Hypothalamus (tissue), 51 donors: ENCODE measurements at places on chromosomes 4 and X.

- DNase-seq = no peak
These were observed 4.8 kb upstream of the TENM3 start for GRCh38 chr4:182238355-182238931.

- no peak for DNase-seq
These were observed 141.5 kb downstream of the GLRA2 start for GRCh38 chrX:14670819-14671218.

GRCh38 chrX:110734894-110735541 is 60.6 kb downstream of the CHRDL1 start:
- no peak for DNase-seq

GRCh38 chr4:128477540-128477939 is 189.9 kb upstream of the PGRMC2 start:
- DNase-seq = no peak

DNA sequence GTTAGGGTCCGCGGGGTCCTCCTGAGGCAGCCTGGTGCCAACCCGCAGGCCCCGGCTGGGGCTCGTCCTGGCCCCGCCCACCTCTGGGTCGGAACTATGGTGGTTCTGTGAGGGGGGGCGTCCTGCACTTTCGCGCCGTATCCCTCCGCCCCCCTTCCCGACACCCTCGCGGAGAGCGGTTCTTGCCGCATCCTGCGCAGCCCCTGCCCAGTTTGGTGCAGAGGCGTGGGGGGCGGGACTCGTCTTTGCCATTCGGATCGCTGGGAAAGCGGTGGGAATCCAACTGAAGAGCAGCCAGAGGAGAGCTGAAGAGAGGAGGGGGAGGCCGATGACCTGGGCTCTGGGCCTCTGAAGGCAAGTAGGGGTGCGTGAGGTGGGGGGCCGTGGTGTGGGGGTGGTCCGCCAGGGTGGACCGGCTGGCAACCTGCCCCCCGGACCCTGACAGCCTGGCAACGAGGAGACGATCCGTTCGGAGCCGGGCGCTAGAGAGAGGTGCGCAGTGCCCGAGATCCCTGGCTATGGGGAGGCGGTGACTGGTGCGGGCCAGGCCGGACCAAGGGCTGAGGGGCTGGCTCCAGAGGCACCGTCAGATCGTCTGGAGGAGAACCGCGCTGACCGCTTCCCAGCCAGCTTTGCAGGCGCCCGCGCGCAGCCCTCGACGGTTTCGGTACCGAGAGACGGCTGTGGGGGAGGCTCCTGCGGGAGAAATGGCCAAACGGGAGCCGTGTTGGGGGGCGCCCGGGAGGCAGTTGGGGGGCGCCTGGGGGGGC is at the start of gene GPRASP1:
Gene GPRASP1 (plus strand): TSS at position 242 of the 770 bp plus-strand sequence. CDS start 2,431 bp downstream, outside the sequence.
- DNase-seq = peak; percentile 54

DNA sequence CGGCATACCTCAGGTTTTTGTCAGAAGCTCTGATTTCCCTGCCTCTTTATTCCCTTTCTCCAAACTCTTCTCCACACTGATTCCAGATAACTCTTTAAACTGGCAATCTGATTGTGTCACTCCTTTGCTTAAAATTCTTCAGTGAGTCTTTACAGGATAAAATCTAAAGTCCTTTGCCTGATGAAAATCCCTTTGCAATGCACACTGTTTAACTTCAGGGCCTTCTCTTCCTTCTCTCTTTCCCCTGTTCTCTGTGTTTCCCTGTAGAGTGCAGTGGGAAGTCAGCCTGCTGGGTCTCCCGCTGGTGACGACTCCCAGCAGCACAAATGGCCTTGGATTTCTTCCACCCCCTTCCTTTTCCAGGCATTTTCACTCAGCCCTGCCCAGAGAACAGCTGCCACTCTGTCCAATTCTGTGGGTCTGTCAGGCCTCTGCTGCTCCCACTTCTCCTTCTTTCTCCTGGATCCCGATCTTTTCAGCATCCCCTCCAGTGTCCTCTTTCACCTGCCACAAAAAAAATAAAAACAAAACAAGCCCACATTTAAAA is 189.9 kb upstream of the NWD2 start:
- no peak for DNase-seq

DNA sequence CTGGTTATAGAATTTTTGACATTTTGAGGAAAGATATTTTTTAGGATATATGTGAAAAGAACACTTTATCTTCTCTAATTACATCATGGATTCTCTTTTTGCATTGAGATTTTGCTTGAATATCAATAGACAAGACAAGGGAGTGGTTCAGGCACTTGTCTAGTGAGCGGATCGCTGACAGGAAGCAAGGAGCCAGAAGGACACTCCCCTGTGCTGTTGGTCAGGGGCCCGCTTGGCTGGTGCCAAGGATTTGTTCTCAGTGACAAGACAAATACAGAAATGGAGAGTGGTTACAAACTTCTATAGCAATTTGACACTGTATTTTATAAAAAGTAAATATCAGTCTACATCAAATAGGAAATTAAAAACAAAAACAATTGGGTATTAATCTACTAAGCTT is 60.0 kb downstream of the SLC9B1 start:
- no peak for DNase-seq

DNA sequence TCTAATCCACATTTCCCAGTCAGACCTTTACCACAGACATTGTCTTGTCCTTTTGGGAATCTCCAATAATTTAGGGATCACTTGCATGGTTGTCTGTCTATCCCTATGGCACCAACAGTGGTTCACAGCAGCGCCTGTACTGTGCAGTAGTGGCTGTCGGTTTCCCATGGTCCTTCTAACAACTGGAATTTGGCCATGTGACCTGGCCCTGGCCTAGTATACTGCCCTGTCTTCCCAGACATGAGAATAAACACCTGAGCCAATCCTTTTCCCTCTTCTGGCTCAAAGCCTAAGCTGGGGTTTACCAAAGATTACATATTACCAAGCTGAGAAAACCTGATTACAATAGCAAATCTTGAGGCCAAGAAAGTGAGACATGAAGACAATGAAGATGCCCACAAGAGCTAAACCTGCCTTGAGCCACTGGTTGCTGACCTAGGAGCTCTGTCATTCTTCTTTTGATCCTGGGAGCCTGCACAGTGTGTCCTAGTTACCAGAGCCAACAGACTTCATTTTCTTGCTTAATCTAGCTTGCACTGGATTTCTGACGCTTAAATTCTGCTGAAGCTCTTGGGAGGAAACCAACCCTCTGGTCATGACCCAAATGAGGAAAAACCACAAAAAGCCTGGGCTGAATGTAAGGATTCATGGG is 92.1 kb downstream of the SCD5 start:
- DNase-seq = no peak

- DNase-seq = no peak
These were observed at the start of gene COL4A5 for GRCh38 chrX:108439426-108439942. TSS of gene COL4A5 (plus strand) at chrX:108439838. CDS start at chrX:108440126, 288 bp downstream.

- DNase-seq = no peak
These were observed 89.4 kb downstream of the GABRB1 start for GRCh38 chr4:47120783-47121182.

DNA sequence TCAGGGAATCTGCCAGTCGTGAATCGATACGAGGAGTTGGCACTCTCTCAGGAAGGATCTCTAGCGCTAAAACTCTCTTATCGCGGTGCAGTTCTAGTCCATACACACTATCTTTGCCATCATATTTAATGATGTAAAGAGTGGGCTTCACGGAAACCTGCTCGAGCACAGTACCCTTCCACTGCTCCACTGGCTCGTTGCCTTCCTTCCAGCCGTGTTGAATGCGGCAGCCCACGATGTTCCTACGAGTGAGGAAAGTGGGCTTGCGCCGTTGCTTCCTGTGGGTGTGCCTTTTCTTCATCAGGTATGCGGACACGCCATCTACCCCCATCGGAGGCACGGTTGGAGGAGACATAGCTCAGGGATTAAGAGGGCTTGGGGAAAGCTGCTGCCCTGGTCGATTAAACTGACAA is 661 bp downstream of the SPIN4 start:
- DNase-seq = no peak

GRCh38 chr4:6229671-6230501 is 29.5 kb upstream of the JAKMIP1 start:
- DNase-seq = no peak

DNA sequence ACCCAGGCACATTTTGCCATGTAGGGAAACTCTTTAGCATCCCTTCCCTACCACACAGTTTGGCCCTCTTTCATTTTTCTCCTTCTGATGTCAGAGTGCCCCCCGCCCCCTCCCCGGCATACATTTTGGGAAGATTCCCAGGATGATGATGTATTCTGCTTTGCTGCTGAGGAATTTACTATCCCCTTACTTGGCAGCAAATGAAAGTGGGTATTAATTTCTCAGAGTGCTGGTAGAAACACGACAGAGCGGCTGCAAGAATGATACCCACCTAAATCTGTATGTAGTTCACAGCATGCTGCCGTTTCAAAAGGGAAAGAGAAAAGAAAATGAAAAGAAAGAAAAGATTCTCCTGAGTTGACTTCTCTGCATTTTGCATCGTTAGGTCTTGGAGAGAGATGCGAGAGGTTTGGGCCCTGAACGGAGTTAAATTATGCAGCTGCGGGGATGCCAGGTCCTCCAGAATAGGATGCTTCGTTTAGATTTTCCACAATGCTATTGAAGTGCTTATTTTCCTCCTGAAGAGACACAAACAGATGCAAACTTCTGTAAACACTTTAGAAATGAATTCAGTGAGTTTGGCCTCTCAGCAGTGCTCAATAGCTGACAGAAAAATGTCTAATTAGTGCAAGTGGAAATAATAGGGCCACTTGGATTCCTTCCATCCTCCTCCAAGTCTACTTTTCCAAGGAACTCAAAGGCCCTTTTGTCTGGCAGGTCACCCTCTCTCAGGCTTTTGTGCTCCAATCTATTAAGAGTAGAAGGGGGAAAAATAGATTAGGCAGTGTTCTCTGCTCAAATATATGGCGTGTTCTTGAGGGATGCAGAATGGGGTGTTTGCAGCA is 106.2 kb downstream of the ALPK1 start:
- DNase-seq = no peak

- no peak for DNase-seq
These were observed 11.3 kb downstream of the DOCK11 start for GRCh38 chrX:118506805-118507480.

- no peak for DNase-seq
These were observed 236.2 kb downstream of the FRAS1 start for GRCh38 chr4:78293348-78293747.

- no peak for DNase-seq
These were observed 27.2 kb downstream of the HDX start for GRCh38 chrX:84475101-84475500.

GRCh38 chr4:25592736-25593135 is 62.9 kb upstream of the SLC34A2 start:
- no peak for DNase-seq

DNA sequence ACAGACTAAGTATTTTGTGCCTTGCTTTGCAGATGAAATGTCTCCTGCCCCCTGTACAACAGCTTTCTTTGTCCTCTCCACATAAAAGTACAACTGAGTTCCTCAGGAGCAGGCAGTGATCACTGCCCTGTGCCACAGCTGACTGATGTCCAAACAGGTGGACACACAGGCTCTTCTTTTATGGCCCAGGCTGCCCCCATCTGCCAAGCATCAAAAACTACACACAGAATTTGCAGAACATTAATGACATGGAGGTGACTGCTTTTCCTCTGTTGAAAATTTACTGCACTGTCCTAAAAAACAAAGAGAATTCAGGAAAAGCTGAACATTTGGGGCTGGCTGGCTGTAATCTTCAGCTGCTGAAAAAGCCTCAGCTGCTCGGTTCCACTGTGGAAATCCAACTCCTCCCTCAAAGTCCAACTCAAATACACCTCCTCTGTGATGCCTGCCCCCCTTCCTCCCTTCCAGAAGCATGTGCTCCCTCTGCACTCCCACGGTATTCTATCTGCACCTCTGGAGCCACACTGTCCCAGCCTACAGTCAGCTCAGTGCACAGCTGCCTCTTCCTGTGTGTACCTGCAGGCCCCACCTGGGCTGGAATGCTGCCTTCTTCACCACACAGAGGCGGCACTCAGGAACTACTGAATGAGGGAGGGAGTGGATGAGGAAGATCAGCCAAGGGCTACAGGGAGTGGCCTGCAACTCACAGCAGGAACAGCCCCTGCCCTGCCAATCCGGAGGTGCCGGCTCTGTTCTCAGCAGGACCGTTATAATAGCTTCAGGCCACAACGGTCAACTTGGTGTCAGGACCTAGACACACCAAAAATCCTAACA is 10.3 kb downstream of the AFAP1 start:
- DNase-seq = no peak

DNA sequence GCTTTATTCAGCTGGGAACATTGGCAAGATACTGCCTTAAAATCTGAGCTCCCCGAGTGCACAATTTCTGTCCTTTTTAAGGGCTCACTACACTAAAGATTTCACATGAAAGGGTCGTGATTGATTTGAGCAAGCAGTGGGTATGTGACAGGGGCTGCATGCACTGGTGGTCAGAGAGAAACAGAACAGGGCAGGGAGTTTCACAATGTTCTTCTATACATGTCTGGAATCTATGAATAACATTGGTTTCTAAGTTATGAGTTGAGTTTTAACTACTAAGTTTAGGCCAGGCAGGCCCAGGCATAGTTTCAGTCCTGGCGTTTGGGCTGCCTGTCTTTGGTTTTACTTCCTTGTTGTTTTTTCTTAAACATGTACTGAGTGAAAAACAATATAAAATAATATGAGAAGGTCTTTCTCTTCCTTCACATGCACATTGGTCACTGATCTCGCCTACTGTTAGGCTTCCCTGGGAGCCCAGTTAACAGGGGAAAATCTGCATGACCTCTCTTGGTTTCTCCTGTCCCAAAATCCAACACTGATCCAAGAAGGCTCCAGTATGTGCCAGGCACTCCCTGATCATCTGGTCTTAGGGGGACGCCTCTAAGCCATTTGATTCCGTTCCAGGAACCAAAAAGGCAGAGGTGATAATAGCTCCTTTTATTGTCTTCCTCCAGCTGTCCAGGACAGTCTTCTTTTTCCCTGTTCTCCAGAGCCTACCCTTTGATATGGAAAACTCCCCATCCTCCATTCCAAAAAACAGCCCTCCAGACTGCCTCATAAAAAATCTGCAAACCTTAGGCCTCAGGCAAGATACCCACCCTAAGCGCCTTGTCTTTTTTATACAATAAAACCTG is at the start of gene UGT2B17:
Gene UGT2B17 (minus strand): TSS at position 51 of the 854 bp plus-strand sequence. CDS start 7,838 bp downstream, outside the sequence.
- DNase-seq = no peak

GRCh38 chrX:133985164-133985966 is at the start of gene GPC3:
TSS of gene GPC3 (minus strand) at chrX:133985594.
- peak; percentile 5 for DNase-seq

DNA sequence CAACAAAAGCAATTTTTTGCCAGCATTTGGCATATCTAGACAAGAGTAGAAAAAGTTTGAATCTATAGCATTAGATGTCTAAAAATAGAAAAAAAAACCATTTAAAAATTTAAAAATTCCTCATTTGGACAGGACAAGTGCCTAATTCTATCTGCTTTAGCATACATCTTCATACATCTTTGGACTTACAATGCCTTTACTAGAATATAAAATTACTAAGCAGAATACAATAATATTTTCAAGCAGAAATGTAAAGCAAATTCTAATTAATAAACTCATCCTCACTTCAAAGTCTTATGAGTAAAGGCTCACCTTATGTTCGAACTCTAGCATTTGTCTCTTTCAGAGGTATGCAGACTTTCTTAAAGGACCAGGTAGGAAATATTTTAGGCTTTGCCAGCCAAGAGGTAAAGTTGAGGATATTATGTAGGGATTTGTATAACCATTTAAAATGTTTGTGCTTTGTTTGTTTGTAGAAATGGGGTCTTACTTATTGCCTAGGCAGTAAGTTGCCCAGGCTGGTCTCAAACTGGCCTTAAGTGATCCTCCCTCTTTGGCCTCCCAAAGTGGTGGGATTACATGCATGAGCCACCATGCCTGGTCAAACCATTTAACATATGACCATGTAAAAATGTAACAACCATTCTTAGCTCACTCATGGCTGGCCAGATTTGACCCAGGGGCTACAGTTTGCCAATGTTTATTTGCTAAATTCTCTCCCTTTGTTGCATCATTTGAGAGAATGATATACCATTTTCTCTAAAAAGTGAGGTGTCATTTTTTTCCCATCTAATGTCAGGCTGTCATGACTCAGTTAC is 29.1 kb downstream of the UGDH start:
- DNase-seq = no peak
